ENCODE measurements at places on chromosomes 4 and X.

GRCh38 chr4:62835631-62836030, 1573.6 kb downstream of the TECRL start:
- no peak for DNase-seq

GRCh38 chr4:142065086-142065647, 428.8 kb downstream of the IL15 start:
- DNase-seq: peak; percentile 50

DNA sequence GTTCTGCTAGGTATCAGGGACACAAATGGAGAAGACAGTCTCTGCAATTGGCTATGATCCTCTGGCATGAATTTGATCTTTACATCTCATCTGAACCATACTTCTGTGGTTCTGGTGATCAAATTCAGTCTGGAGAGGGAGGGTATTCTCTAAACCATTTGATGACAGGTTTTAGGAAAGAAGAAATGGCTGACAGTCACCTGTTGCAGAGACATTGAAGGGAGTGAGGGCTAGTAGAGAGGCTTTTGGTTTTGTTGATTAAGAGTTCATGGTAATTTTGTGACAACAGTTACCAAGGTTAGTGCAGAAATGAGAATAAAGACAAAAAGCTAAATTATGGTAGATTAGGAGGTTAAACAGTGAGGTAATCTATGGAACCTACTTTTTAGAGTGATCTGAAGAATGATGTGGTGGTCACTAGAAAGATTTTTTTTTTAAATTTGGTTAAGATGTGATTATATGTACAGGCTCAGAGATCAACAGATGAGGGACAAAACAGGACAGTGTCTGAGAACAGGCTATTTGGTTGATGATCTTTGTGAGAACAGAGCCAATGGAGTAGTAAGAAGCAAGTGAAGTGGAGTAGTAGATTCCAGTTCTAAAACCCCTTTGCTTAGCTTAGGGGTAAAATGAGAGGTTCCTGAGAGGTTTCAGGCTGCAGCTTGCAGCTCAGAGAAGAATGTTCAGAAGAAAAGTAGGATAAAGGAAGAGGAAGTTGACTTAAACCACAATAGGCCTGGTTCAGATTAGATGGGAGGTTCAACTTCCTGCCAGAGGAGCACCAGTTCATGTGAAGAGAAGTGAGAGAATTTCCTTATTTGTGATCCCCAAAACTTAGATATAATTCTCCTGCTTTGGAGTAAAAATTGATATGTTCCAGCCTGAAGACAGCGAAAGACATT, 34.7 kb downstream of the VSIG4 start:
- DNase-seq: no peak

GRCh38 chr4:1713003-1713851, 1.1 kb upstream of the SLBP start:
- DNase-seq: no peak

- DNase-seq: no peak
Measured at GRCh38 chr4:106063009-106063408, 167.7 kb downstream of the NPNT start.

DNA sequence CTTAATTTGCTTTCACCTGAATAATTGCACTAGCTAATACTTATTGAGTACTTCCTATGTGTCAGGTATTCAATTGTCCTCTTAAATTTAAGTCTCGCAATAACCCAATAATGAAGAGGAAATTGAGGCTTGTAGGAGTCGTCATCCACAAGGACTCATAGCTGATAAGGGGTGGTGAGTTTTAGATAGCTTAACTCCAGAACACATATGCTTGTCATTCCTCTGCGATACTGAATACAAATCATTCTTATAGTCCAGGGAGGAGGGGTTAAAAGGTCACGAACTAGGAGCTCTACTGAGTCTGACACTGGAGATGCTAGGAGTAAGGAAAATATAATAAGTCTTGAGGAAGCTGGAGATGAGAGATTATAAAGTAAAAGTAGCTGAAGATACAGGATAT, 1.4 kb upstream of the PACRGL start:
- no peak for DNase-seq

DNA sequence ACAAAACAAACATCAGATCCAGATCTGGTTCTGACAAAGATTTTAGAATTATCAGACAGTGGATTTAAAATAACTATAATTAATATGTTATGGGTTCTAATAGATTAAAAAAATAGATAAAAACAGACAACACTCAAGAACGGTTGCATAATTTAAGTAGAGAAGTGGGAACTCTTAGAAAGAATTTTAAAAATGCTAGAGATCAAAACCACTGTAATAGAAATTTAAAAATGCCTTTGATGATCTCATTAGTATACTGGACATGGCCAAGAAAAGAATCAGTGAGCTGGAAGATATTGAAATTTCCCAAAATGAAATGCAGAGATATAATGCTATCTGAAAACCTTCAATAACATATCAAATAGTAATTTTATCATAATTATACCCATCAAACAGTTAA, 28.3 kb upstream of the DYNLT3 start:
- no peak for DNase-seq

DNA sequence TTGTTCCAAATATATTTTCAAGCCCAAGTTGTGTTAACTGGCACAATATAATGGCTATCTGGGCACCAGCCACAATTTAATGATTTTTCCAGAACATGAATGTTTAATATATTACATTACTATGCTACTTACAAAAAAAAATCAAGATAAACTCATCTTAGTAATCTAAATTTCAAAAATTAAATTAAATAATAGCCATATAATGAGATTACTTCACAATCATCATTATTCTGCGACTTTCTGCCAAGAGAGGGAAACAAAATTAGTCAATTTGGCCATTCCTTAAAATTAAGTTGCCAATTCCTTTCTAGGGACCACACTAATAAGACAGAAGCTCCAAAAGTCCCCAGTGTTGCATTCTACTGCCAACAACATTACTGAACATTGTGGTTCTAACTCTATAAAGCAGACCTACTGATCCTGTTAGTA, 7.5 kb downstream of the NEK1 start:
- no peak for DNase-seq

DNA sequence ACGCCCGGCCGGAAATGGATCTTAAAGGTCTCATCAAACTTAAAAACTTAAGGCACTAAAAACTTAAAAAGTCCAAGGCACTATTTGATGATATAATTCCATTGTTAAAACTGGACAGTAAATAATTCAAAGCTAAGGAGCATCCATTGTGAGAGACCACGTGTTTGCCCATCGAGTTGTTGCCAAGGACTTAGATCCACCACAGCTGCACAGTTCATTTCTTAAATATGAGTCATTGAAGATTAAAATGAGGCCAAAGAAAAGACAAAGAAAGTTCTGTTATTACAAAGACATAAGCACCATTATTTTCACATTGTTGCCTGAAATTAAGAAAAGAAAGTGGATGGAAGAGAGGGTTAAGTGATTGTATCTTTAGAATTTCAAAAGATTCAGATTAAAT, 411.5 kb upstream of the FTHL17 start:
- no peak for DNase-seq

- no peak for DNase-seq
Measured at GRCh38 chr4:74891037-74891436, 41.9 kb upstream of the PARM1 start.

- DNase-seq: no peak
Measured at GRCh38 chrX:155841232-155841631, 39.9 kb upstream of the VAMP7 start.

DNA sequence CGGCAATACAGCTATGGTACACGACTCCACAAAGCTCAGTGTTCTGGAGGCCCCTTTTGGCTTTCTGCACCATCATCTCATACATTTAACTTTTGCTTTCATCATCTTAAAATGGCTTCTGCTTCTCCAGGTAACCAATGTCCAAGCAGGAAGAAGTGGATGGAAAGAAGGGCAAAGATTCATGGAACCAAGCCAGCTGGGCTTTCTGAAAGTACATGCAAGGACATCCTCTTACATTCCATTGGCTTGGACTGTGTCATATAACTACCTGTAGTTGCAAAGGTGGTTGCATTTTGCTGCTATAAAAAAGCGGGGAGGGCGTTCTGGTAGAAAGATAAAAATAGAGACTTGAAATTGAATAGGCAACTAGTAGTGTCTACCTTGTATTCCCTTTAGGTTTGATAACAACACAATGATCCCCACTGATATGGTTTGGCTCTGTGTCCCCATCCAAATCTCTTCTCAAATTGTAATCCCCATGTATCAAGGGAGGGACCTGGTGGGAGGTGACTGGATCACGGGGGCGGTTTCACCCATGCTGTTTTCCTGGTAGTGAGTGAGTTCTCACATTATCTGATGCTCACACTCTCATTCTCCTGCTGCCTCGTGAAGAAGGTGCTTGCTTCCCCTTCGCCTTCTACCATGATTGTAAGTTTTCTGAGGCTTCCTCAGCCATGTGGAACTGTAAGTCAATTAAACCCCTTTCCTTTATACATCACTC, 6.7 kb upstream of the FHIP1A start:
- DNase-seq: no peak

- DNase-seq: no peak
Measured at GRCh38 chr4:1060621-1061020, 49.2 kb downstream of the FGFRL1 start.

- DNase-seq: no peak
Measured at GRCh38 chr4:105061136-105061696, 85.5 kb upstream of the TET2 start.

- DNase-seq: no peak
Measured at GRCh38 chr4:40301603-40302002, 33.5 kb upstream of the CHRNA9 start.

DNA sequence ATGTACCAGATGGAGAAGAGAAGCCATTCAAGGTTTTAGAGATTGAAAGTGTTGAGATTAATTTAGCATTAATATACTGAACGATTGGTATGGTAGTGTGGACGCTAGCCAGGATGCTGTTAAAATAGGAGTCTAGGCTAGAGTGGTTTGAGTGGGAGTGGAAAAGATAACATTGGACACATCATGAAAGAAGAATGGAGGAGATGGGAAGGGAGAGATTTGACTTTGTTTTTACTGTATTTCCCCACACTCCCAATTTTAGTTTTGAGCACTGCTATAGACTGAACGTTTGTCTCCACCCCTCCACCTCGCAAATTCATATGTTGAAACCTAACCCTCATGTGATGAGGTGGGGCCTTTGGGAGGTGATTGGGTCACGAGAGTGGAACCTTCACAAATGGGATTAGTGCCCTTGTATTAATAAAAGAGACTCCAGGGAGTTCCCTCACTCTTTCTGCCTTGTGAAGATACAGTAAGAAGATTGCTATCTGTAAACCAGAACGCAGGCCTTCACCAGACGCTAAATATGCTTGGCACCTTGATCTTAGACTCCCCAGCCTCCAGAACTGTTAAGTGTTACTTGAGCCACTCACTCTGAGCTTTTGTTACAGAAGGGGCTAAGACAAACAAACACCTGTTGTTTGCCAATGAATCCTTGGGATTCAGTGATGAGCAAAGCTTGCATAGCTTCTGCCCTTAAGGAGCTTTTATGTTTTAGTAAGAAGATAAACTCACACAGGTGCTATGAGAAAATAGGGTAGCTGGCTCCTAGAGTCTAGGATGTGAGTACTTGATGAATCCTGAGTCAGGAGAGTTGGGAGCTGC, 25.8 kb downstream of the USP9X start:
- no peak for DNase-seq

DNA sequence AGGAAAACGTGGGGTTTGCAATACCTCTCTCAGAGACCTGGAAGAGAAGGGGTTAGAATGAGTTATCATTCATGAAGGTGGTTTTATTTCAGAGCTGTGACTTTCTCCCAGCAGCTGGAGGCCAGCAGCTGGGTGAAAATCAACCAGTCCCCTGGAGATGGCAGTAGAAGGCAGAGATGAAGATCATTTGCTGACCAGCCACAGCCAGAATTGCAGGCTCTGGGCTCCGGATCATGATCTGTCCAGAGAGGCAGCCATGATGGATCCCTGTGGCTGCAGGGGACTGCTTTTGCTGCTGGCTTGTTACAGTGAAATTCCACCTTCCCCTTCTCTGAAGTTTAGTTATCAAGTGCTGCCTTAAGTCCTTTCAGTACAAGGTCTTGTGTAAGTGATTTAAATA, 46.9 kb upstream of the TAB3 start:
- DNase-seq: no peak

DNA sequence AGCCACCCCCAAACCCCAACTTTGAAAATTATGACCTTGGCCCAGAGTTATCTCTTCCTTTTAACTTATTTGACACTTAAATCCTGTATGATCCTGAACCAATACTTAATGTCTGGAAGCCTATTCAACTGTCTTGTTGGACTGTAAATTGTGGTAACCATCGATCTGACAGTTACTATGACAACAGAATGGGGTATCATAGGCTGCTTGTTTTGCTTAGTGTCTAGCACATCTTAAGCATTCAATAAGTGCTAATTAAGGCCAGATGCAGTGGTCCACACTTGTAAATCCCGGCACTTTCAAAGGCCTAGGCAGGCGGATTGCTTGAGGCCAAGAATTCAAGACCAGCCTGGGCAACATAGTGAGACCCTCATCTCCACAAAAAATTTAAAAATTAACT, 175.0 kb downstream of the APBB2 start:
- DNase-seq: no peak

DNA sequence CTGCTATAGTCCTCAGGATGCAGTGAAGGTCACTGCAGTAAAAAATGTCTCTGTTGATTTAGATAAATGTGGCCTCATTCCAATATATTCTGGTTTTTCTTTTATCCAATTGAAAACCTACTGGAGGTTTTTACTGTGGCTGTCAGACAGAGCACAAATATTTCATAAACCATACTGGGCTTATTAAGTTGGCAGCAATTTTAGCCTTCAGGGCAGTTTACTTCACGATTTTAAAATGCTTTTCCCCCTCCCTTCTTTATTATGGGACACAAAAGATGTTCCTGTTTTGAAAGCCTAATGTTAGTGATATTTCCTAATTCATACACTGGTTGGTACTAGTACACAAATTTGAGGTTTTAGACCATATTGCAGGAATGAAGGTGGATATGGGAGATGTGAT, 939.4 kb downstream of the C4orf33 start:
- DNase-seq: no peak

DNA sequence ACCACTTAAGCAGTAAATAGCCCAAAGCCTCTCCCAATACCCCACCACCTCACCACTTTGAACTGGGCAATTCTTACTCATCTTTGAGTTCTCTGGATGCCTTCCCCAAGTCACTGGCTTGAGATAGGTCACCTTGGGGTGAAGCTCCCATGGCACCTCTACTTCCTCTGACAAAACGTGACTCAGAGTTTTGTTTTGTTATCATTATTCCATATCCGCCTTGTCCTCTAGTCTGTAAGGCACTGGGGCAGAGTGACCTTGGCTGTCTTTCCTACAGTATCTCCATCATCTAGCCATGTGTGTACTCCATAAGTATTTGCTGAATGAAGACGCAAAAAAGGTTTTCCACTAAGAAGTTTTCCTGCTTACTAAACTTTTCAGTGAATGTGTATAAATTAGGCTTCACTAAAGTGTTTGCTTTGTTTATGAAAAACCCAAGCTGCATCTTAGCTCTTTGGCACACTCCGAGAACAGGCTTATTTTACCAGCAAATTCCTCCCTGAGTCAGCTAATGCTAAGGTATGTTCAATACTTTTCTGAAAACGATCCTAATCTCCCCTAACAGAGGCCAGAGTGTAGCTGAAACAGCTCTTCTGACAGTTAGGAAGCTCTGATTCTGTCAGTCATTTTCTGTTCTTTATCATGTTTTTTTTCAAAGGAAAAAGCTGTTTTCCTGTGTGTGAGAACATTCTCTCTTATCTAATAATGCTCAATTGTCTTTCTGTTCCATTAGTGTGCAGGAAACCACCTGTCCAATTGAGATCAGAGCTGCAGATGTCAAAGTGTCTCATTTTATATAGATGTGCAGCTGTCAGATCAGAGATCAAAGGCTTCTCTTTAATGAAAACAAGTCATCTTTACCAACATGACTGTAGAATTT, 30.2 kb upstream of the TSPAN5 start:
- DNase-seq: peak; percentile 5

GRCh38 chr4:589219-589963, 13.3 kb upstream of the TMEM271 start:
- DNase-seq: no peak

Measured in AG04449 (cell line).